Sigmoid colon (tissue), 7 donors: ENCODE measurements at places on chromosomes 2 and 18. TPM values are rescaled to one million over a fixed set of nuclear protein-coding genes. Genes with fewer than 3 reads are reported as not detected.

GRCh38 chr2:97691166-97691565 lies 21.7 kb downstream of the C2orf92 start:
- no peaks in the 10 kb centered on the region for H3K36me3 ChIP-seq
- H3K27ac ChIP-seq = no peak overlapping the region
- H3K4me1 ChIP-seq = no peaks in the 10 kb centered on the region
- no peak overlapping the region for H3K4me3 ChIP-seq
- no peaks in the 10 kb centered on the region for H3K27me3 ChIP-seq
- DNase-seq = no peak

DNA sequence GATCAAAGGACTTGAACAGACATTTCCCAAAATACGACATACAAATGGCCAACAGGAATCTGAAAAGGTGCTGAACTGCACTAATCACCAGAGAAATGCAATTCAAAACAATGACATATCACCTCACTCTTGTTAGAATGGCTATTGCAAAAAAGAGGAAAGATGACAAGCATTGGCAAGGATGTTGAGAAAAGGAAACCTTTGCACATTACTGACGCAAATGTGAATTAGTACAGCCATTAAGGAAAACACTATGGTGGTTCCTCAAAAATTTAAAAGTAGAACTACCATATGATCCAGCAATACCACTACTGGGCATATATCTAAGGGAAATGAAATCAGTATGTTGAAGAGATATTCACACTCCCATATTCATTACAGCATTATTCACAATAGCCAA lies 57.7 kb upstream of the ASPRV1 start:
- no peak overlapping the region for H3K27ac ChIP-seq
- no peak overlapping the region for H3K4me3 ChIP-seq
- H3K36me3 ChIP-seq = no peaks in the 10 kb centered on the region
- no peaks in the 10 kb centered on the region for H3K27me3 ChIP-seq
- H3K4me1 ChIP-seq = no peaks in the 10 kb centered on the region
- DNase-seq = no peak

DNA sequence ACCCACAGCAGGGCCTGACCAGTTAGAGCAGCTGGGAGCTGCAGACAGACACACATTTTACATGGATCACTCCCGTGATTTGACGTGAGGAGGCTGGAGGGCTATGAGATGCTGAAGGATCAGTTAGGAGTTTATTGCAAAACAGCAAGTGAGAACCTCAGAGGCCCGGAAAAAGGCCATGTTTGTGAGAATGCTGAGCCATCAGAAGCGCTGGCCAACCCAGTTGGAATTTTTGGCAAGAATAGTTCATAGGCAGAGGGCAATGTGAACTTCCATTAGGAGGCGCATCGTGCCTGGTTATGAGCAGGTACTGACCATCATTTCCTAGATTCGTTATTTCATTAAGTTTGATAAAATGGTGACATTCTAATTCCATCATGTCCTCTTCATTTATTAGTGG lies 23.3 kb upstream of the LMAN1 start:
- DNase-seq = no peak
- no peaks in the 10 kb centered on the region for H3K36me3 ChIP-seq
- no peaks in the 10 kb centered on the region for H3K27me3 ChIP-seq
- no peak overlapping the region for H3K27ac ChIP-seq
- H3K4me3 ChIP-seq = no peak overlapping the region
- no peaks in the 10 kb centered on the region for H3K4me1 ChIP-seq

GRCh38 chr18:49520661-49521145 lies 33.7 kb upstream of the C18orf32 start:
- no peaks in the 10 kb centered on the region for H3K27me3 ChIP-seq
- no peaks in the 10 kb centered on the region for H3K4me1 ChIP-seq
- no peak overlapping the region for H3K4me3 ChIP-seq
- no peaks in the 10 kb centered on the region for H3K36me3 ChIP-seq

GRCh38 chr2:74110537-74110936 lies 37.2 kb downstream of the BOLA3 start:
- H3K27ac ChIP-seq = no peak overlapping the region
- DNase-seq = no peak
- H3K4me3 ChIP-seq = no peak overlapping the region

GRCh38 chr2:167816874-167817290 lies 430.5 kb downstream of the STK39 start:
- DNase-seq = no peak
- H3K4me3 ChIP-seq = no peak overlapping the region
- H3K27ac ChIP-seq = no peak overlapping the region
- no peaks in the 10 kb centered on the region for H3K4me1 ChIP-seq
- no peaks in the 10 kb centered on the region for H3K36me3 ChIP-seq
- H3K27me3 ChIP-seq = no peaks in the 10 kb centered on the region

GRCh38 chr2:126145752-126146151 lies 510.2 kb upstream of the GYPC start:
- no peak for DNase-seq
- H3K27ac ChIP-seq = no peak overlapping the region
- H3K36me3 ChIP-seq = no peaks in the 10 kb centered on the region
- H3K4me3 ChIP-seq = no peak overlapping the region

DNA sequence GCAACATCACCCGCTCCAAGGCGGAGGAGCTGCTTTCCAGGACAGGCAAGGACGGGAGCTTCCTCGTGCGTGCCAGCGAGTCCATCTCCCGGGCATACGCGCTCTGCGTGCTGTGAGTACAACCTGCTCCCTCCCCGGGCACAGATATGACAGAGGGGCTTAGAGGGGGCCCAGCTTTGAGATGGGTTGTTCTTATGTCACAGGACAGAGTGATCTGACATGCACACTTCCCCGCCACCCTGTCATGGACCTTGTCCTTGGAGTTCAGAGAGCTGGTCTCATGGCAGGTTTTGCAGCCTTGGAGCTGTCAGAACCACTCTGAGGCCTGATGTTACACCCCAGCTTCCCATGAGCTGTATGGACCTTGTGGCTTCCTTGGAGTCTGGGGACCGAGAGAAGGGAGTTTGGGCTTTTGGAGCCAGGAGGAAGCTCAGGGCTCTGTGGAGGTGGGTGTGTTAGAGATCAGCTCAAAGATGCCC lies 398 bp downstream of the INPP5D start:
- no peaks in the 10 kb centered on the region for H3K4me1 ChIP-seq
- H3K27me3 ChIP-seq = no peaks in the 10 kb centered on the region
- DNase-seq = no peak
- peak overlapping the region; percentile 66 for H3K27ac ChIP-seq
- peak overlapping the region; percentile 36 for H3K4me3 ChIP-seq

GRCh38 chr2:154693741-154694340 lies 4.7 kb upstream of the KCNJ3 start:
- no peak overlapping the region for H3K27ac ChIP-seq
- peaks cover 15% of the 10 kb centered on the region for H3K27me3 ChIP-seq
- no peaks in the 10 kb centered on the region for H3K4me1 ChIP-seq
- no peak for DNase-seq
- no peaks in the 10 kb centered on the region for H3K36me3 ChIP-seq

- H3K27me3 ChIP-seq = no peaks in the 10 kb centered on the region
- no peaks in the 10 kb centered on the region for H3K36me3 ChIP-seq
- H3K4me1 ChIP-seq = peaks cover 34% of the 10 kb centered on the region
- no peak overlapping the region for H3K4me3 ChIP-seq
- DNase-seq = no peak
Measured at GRCh38 chr2:53500181-53500580, 267.4 kb upstream of the CHAC2 start.

DNA sequence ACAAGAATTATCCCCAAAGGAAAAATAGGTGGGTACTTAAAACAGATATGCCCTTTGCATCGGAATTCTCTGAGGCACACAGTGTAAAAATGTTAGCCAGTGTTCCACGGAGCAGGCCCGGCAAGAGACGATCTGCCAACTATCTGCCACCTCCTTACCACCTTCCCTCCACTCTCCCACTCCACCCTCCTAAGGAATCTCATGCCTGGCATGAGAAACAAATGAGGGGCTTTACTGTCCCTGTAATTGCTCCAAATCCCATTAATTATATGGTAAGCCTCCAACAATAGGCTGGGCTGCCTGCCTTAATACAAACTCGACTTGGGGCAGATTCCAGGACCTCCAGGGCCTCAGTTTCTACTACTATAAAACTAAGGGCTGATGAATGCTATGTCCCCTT lies 102.3 kb downstream of the ZBTB7C start:
- H3K36me3 ChIP-seq = no peaks in the 10 kb centered on the region
- peak overlapping the region; percentile 76 for H3K27ac ChIP-seq
- DNase-seq = peak; percentile 7
- H3K4me3 ChIP-seq = no peak overlapping the region
- H3K27me3 ChIP-seq = no peaks in the 10 kb centered on the region

The ZNF516 gene
- total RNA-seq = 25.0 TPM

The ASB18 gene
- total RNA-seq = not detected

The ANKRD36C gene
- 38.2 TPM for total RNA-seq
